Uterus (tissue), 4 donors: ENCODE measurements at places on chromosomes 3 and 15. TPM values are rescaled to one million over a fixed set of nuclear protein-coding genes. Genes with fewer than 3 reads are reported as not detected.
A peak's percentile ranks its signal among the peaks of the same experiment; 100 is the strongest.

DNA sequence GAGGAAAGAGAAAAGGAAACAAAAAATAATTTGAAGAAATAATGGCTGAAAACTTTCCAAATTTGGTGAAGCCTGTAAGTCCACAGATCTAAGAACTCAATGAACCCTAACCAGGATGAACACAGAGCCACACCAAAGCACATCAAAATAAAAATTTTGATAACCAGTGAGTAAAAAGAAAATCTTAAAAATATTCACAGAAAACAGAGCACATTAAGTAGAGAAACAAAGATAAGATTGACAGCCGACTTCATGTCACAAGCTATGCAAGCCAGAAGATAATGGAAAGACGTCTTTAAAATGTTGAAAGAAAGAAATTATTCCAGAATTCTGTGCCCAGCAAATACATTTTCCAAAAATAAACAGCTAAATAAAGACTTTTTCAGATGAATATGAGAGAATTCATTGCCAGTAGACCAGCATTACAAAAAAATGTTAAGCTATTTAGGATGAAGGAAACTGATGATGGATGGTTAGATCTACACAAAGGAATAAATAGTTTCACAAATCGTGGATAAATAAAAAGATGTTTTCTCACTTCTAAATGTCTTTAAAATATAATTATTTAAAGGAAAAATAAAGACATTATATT lies 140.2 kb upstream of the SKOR1 start:
- no peak for DNase-seq

- no peak for DNase-seq
Measured at GRCh38 chr3:193140381-193140780, 100.6 kb upstream of the PLAAT1 start.

GRCh38 chr15:64222573-64223366 lies 59.9 kb upstream of the PPIB start:
- no peak for DNase-seq

DNA sequence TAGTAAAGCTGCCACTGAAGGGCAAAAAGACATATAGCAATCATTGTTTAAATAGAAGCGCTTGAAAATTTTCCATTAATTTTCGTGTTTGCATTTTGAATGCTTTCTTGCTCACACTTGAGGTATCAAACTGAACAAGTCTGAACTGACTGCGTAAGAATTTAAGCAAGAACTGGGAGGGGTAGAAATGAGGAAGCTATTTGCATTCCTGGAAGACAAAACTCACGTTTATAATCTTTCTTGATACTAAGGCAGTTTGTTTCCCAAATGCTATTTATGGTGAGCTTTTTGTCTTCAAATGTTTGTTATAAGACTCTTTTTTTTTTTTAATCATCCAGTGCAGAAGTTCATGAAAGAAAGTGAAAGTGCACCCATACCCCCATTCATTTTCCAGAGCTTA lies 499.8 kb upstream of the TPRG1 start:
- DNase-seq = no peak

GRCh38 chr3:36944012-36944640 lies 728 bp downstream of the TRANK1 start:
- DNase-seq = peak; percentile 56

DNA sequence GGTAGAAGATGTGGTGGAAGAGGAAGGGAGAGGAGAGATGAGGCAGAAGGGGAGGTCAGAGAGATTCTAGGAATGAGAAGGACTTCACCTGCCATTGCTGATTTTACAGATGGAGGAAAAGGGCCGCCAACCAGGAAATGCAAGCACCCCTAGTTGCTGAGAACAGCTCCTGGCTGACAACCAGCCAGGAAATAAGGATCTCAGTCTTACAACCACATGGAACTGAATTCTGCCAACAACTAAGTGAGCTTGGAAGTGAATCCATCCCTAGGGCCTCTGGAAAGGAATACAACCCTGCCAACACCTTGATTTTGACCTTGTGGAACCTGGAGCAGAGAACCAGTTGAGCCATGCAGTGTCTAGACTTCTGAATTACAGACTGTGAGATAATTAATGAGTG lies 86.6 kb downstream of the EDEM1 start:
- no peak for DNase-seq

DNA sequence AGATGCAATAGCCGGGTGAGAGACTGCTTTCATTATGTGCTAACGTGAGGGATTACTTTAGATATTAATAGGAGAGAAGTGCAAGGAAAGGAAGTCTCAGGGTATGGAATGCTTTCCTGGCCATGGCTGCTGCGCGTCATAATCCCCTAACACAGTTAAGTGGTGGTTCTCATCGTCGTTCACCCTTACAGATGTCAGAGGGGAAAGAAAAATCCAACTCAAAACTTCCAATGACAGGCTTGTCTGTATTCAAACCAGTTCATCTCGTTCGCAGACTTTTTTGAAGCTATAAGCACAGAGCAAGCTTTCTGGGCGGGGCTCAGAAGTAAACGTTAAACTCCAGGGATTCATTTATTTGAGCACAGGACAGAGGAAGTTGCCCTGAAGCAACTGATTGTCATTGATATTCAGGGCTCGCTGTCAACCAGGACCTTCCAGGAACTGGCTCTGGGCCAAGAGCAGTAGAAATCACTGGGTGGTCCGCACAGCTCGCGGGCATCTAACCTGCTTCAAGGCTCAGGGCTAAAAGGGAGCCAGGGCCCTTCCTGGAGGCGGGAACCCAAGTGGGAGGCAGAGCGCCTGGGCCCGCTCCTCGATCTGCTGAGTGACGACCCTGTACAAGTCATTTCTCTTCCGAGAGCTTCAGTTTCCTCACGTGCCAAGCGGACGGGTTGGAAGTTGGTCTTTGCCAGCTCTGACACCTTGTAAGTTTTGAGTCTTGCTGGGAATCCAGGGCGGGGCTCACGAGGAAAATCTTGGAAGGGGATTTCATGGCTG lies 1.1 kb upstream of the LPP start:
- DNase-seq = peak; percentile 65

DNA sequence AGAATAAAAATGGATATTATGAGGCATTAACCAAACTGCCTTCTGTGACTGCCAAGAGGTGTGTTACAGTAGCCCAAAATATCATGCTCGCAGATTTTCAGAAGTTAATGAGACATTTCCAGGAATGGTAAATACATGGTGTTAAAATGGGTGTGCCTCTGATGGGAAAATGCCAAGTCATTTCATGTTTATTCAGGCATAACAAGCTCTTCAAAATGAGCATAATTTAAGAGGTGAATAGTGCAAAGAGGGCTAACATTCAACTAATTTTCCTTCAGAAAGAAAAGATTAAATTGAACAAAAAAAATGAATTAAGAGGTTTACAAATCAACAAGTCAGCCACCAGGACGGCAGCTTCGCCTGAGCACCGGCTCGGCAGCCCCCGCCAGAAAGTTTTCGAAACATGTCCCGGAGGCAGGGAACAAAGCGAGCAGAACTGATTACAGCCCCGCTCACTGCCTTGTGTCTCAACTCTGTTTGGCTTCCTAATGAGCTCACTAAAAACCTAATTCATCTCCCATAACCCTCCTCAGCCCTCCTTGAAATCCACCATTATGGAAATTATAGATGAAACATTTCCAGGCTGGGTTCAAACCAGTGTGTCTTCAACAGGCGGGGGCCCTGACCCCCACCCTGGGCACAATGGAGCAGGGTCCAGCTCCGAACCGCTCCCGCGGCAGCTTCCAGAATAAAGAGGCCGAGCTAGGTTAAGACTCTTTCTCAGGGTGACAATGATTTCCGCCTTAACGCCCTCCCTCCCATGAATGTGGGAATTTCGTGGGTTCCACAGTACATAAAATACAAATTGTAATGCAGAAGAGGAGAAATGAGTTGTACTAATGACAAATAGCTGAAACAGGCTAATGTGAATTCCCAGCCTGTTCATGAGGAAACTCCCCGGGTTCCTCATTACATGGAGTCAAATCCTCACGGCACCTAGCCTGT lies 43.9 kb downstream of the MEIS2 start:
- DNase-seq = peak; percentile 74

- DNase-seq = no peak
Measured at GRCh38 chr3:82978368-82978767, 1216.9 kb upstream of the GBE1 start.

DNA sequence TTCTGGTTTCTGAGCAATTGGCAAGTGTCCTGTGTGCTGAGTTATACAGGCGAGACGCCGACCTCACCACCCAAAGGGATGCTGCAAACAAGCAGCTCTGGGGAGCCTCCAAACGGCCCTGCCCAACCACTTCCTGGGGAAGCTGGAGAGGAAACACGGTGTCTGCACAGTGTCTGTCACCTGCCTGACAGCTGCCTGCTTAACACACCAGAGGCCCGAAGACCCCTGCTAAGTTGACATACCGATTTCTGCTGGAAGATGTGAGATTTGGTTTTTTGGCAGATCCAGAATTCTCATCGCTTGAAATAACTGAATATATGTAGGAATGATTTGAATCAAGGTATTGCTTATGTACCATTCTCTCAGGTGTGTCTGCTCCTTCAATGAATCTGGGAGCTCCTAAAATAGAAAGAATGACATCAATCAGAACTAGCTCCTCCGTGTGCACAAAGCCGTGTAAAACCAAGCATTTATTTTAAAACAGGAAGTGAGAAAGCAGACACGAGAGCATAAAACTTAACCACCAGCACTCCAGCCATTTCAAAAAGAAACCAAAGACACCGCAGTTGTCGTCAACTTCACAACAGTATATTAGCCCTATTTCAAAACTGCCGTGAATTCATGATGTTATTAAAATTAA lies 27.2 kb downstream of the LRRC2 start:
- peak; percentile 21 for DNase-seq

Gene KCNMB2
- total RNA-seq = 0.29 TPM

Gene C3orf22
- total RNA-seq = not detected

Gene C3orf20
- total RNA-seq = 0.07 TPM

Gene GUCA1C
- not detected for total RNA-seq

Gene PARP3
- 5.1 TPM for total RNA-seq

Gene POLR2M
- total RNA-seq = 1,545 TPM
